ENCODE measurements at places on chromosomes 2 and 18. TPM values are rescaled to one million over a fixed set of nuclear protein-coding genes. Genes with fewer than 3 reads are reported as not detected.

ZNF516 gene
- 11.5 TPM for total RNA-seq

HNMT gene
- total RNA-seq = 11.7 TPM

TCF23 gene
- total RNA-seq = 0.08 TPM

KCNE4 gene
- total RNA-seq = 3.1 TPM

ANKRD23 gene
- 14.4 TPM for total RNA-seq

CLEC4F gene
- not detected for total RNA-seq

CCNT2 gene
- 16.9 TPM for total RNA-seq

RSAD2 gene
- 2.4 TPM for total RNA-seq

LYPD6 gene
- total RNA-seq = 0.08 TPM

HAAO gene
- 2.3 TPM for total RNA-seq

CXCR1 gene
- 0.44 TPM for total RNA-seq

ALK gene
- total RNA-seq = 0.14 TPM

IKZF2 gene
- 6.8 TPM for total RNA-seq

ZSWIM2 gene
- not detected for total RNA-seq

EPB41L3 gene
- 6.3 TPM for total RNA-seq

YPEL5 gene
- 63.6 TPM for total RNA-seq

TMEM169 gene
- total RNA-seq = 0.25 TPM

RAB6C gene
- total RNA-seq = 0.16 TPM

SKOR2 gene
- total RNA-seq = not detected

SLC11A1 gene
- 6.4 TPM for total RNA-seq

CEP192 gene
- total RNA-seq = 25.6 TPM

PMAIP1 gene
- 0.58 TPM for total RNA-seq

ZEB2 gene
- total RNA-seq = 89.1 TPM

GKN2 gene
- not detected for total RNA-seq

HTR2B gene
- 1.5 TPM for total RNA-seq

CWC22 gene
- total RNA-seq = 12.0 TPM

SOS1 gene
- 20.6 TPM for total RNA-seq

ITPRIPL1 gene
- 0.47 TPM for total RNA-seq

ADGRF3 gene
- not detected for total RNA-seq

STEAP3 gene
- total RNA-seq = 7.1 TPM

POTEJ gene
- not detected for total RNA-seq

SCTR gene
- 1.2 TPM for total RNA-seq

IL1RN gene
- total RNA-seq = 0.33 TPM

CLK1 gene
- total RNA-seq = 42.8 TPM

G6PC2 gene
- not detected for total RNA-seq

TMEM178A gene
- total RNA-seq = 3.6 TPM

AP1S3 gene
- total RNA-seq = 0.47 TPM

LRATD1 gene
- total RNA-seq = 3.1 TPM

RNF149 gene
- total RNA-seq = 12.0 TPM

ASIC4 gene
- total RNA-seq = not detected

TUBB8B gene
- total RNA-seq = not detected

Measured in left ventricle myocardium inferior (tissue), 1 donor.